Peyer's patch (tissue), 4 donors: ENCODE measurements at places on chromosomes 11 and 22.
A peak's percentile ranks its signal among the peaks of the same experiment; 100 is the strongest.

DNA sequence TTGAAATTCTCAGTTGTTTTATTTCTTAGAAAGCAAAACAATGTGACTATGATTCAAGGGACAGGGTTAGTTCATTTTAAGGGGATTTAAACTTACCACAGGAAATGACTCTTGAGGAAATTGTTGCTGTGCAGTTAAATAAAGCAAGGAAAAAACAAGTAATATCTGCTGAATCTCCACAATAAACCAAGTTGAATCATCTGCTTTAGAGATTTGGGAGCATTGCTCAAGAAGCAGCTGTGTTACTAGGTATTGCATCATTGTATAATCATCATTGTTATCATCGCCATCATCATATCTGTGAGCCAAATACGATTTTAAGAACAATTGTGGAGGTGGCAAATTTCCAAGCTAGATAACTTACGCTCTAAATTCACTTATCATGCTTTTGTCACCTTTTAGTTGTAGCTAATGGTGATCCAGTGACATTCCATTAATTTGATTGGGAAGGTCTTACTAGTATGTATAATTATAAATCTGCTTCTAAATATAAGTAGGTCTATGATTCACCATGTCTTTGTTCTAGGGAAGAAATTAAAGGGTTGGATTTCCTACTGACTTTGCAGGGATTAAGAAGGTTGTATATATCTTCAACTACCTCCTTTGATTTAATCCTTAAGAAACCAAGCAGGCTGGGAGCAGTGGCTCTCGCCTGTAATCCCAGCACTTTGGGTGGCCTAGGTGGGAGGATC is 19.9 kb downstream of the MMP10 start:
- DNase-seq = no peak

- DNase-seq = no peak
Measured at GRCh38 chr11:102469196-102469821, 16.7 kb upstream of the TMEM123 start.

- DNase-seq = peak; percentile 55
Measured at GRCh38 chr11:72221386-72222075, 3.0 kb upstream of the INPPL1 start.

DNA sequence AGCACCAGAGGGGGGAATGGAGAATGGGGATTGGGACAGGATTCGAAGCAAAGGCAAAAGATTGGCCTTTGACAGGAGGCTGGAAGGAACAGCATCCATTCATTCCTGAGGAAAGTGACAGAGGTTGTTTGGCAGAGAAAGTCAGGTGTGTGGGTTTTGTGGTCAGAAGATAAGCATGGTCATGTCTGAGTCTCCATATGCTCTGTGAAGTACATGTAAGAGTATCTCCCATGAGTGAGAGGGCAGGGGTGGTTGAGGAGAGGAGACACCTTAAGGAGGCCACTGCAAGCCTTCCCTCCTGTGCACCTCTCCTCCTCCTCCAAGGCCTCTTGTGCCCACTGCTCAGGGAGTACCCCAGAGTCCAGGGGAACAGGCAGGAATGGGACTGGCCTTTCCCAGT is 1.9 kb upstream of the NLRP10 start:
- no peak for DNase-seq

DNA sequence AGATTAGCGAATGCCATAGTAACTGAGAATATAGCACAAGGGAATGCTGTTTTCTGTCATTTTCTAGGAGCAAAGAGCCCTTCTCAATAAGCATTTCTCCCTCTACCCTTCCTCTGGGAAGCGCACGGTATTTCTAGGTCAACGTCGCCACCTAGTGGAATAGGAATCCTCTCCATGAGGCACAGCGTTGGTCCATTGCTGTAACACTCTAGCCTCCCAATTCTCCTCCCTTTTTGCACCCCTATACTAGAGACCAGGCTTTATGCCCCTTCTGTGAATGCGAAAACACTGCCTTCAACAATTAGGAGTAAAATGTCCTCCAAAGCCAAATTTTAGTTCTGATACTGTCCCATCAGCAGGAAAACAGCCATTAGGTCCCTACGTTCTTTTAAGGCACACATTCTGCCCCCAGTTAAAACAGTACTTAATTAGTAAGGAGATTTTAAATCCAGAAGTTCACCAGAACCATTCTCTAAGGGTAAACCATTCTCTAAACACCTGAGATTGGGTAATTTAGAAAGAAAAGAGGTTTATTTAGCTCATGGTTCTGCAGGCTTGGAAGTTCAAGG is 12.8 kb upstream of the HYLS1 start:
- peak; percentile 28 for DNase-seq

- no peak for DNase-seq
Measured at GRCh38 chr22:16866167-16866566, 41.0 kb upstream of the XKR3 start.

DNA sequence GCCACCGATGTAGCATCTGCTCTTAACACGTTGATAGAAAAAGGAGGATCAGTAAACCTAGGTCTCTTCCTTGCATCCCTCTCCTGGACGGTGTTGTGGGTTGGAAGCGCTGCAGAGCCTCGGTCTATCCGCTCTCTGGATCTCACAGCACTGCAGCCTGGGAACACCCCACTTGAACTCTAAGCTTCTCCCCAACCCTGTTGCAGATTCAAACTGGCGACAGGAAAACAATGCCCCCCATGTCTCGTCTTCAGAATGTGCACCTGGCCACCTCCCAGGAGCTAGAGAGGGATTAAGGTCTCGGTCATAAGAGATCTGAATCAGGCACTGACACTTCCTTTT is 454 bp downstream of the TMEM218 start:
- DNase-seq = peak; percentile 50

DNA sequence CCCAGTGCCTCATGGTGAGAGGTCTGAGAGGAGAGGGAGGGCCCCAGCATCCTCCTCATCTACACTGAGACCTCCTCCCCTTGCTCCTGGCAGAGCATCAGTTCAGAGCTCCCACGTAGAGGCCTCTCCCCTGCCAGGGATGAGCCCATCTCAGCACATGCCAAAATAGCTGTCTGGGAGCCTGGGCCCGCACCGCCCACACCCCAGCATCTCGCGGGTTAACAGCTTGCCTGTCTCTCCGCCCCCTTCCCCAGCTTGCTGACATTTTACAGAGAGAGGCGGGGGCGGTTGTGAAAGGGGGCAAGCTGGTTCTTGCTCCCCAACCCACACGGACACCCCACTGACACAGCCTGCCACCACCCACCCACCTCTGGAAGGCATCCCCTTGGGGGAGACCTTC is 6.4 kb downstream of the DGKZ start:
- no peak for DNase-seq

DNA sequence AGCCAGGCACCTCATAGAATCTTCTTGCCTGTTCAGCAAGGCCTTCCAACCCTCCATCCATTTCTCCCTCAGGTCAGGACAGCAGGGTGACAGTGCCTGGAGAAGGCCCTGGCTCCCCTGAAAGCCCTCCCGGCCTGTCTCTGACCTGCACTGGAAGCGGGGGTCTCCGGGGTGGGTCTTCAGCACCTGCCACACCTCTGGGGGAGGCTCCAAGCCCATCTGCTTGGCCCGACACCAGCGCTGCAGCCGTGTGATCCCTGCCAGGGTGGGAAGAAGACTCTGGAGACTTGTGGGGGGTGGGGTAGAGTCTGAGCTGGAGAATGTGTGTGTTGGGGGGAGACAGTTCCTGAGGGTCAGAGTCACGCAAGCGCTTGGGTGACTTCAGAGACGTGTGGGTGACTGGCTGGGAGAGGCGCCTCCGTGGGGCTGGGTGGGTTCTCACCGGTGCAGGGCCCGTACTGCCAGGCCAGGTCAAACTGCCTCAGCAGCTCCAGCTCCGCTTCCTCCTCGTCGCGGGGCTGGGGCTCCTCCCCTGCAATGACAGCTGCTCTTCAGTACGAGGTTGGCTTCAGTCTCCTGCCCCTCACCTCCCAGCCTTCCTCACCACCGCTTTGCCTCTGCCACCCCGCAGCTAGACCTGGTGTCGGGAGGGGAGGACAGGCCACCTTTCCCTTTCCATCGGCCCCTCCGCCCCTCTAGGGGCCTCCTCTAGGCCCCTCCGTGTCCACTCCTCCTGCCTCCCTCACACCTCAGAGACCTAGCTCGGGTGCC is 615 bp downstream of the POLD4 start:
- peak; percentile 86 for DNase-seq

GRCh38 chr22:49660321-49660720 is 167.4 kb downstream of the BRD1 start:
- no peak for DNase-seq

DNA sequence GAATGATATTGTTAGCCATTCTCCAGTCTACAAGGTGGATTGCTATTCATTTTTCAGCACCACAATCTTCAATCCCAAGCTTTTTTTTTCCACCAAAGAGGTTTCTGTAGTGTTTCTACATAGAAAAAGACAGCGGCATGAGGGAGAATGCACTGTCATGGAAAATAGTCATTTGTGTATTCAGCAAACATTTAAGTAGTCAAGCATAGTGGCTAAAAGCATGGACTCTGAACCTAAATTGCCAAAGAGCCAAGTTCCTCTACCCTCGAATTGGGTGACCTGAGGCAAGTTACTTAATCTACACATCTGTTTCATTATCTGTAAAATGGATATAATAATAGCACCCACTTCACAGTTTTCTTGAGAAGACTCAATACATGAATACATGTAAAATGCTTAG is 14.2 kb downstream of the GAS2 start:
- DNase-seq = no peak

DNA sequence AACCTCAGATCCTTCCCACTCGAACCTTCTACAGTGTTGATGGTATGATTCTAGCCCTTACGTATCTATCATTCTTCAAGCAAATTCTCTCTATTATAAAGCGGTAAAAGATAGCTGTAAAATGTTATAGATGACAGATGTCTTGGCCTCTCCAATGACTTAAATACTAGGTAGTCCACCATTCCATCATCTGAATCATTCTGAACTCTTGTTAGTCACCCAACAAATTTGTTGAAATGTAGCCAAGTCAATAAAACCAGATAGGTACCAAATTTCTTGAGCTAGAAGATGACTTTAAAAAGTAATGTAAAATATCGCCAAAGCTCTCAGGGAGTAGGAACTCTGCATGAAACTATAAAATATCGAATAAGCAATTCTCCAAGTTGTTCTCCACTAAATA is 32.6 kb upstream of the PICALM start:
- DNase-seq = no peak

DNA sequence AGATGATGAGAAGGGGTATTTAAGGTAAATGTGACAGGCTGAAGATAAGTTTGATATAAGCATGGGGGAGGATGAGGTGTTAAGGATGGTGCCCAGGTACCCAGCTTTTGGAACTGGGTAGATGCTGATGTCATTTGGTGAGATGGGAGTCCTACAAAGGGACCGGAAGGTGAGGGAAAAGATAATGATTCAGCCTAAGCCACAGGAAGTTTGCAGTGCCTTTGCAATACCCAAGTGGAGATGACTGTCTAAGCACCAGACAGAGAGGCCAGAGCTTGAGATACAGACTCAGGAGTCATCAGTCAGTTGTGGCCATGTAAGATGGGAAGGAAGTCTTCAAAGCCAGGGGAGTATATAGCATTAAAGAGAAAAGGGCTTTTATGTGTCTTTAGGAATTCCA is 30.0 kb upstream of the SMCO4 start:
- DNase-seq = no peak

DNA sequence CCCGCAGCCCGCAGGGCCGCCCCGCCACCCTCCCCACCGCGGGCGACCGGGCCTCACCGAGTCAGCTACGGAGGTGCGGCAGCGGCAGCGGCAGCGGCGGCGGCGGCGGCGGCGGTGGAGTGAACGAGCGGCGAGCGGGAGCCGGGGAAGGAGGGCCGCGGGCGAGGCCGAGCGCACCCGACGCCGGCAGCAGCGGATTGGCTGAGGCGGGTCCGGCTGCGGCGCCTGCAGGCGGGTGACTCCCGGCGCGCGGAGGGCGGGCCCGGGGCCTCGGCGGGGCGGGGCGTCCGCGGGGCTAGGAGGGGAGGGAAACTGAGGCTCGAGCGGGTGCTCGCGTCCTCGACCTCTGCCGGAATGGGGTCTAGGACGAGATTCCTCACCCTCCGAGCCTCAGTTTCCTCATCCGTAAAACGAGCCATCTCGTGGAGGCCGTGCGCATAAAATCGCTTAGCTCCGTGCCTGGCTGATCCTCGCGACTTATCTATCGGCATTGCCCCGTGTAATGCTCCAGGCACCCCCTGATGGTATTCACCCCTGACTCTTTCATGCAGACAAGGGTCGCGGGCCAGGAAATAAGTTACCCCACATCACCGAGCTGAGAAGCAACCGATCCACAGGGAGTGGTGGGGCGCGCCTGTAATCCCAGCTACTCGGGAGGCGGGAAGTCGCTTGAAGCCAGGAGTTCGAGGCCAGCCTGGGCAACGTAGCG is at the start of gene CPT1A:
Gene CPT1A, minus strand, starts transcription at position 199 of the 709 bp plus-strand sequence. CDS start 26,442 bp downstream, outside the sequence.
- peak; percentile 92 for DNase-seq

DNA sequence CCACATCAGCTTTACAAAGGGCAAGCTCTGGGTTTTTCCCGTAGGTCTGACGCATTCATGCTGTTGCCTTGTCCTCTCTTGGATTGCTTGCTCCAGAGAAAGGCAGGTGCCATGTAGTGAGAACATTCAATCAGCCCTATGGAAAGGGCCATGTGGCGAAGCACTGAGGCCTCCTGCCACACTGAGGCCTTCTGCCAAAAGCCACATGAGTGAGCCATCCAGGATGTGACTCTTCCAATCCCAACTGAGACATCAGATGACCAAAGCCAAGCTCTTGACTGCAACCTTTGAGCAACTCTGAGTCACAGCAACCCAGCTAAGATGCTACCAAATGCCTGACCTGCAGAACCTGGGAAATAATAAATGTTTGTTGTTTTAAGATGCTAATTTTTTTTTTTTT is 9.0 kb upstream of the PANX3 start:
- no peak for DNase-seq

DNA sequence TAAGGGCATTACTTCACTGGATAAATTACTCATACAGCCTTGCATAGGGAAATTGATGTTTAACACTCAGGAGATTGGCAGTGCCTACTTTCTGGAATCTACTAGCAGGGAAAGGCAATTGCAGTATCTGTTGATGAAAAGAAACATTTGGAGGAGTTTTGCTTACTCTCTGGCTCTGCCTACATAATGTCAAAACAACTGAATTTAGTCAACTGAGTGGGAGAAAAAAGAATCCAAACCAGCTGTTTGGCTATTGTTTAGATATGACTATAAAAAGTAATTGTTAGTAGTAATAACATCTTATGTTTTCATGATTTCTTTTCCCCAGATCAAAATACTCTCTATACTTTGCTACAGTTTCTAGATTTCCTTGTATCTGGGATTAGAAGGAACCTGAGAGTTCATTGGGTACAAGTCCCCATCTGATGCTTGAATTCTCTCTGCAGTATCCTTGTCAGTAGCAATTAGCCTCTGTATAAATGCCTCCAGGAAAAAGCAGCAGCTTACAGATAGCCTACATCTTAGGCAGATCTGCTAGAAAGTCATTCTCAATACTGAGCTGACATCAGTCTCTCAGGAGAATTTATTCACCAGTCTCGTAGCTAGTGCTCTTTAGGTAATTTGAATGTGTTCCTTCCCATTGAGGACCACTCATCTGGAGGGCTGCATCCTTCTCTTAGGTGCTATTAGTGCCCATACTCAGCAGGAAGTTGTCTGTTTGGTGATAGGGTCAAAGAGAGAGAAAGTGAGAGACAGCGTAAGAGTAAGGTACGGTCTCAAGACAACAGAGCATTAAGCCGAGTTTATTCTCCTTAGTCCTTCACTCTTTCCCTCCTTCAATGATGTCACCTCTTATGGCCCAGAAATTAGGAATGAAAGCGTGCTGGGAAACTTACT is 185.9 kb upstream of the CCDC90B start:
- no peak for DNase-seq

GRCh38 chr11:112042161-112042960 is 17.2 kb downstream of the DLAT start:
- DNase-seq = no peak

GRCh38 chr11:103497268-103497667 is 388.0 kb downstream of the DYNC2H1 start:
- DNase-seq = no peak
